ENCODE measurements at places on chromosomes 1 and 21.

DNA sequence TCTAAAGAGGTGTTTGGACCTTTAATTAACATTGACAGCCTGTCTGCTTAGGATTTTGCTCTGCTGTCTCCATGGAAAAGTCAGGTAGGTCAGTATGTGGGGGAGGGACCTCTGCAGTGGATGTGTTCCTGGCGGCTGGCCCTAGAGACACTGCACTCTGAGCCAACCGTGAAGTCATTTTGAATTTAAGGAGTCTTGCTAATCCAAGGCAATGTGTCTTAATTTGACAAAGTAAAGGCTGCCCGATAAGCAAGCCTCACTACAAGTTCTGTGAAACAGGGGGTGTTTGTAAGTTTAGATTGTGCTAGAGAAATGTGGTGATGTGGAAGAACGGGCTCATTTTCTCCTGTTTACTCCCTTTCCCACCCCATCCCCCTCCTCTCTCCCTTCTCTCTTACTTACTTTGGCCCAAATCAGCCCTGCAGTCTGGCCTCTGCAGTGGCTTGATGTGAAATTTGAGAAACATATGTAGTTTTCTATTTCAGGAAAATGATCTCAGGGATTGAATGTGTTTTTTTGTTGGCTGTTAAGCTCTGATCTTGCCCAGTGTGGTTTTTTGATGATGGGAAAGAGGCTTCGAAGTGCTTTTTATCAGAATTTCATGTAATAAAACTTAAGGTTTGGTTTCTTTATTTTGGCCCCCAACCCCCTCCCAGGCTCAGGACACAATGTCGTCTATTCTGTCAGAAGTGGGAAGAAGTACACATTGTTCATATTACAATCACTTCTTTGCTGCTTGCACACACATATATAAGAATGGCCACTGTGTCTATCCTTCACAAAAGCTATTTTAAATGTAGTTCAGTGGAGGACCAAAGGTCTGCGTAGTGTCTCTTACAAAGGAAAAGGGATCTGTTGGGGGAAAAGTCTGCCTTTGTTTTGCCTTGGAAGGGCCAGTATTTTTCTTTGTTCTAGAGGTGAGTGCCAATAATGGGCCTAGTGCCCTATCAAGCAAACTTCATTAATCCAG, 96.6 kb downstream of the FGGY start:
- peak; percentile 92 for DNase-seq

- DNase-seq: peak; percentile 81
Observed at GRCh38 chr1:178262120-178262500, 168.2 kb downstream of the RASAL2 start.

DNA sequence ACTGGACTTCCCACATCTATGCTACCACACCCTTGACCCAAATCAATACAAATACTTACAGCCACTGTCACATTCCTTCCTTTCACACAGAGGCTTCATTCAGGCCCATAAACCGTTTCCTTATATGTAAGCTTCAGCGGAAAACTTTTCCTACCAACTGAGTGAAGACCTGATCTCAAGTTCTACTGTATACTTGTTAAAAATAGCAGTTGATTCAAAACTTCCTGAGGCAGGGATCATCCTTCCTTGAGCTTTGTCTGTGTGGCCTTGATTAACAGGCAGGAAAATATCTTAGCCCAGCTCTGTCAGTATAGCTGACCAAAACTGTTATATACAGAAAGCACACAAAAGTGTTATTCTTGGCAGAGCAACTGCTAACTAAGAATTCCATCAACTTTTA, 42.7 kb downstream of the DENND2C start:
- DNase-seq: no peak

GRCh38 chr1:111864862-111865261, 109.2 kb downstream of the DDX20 start:
- DNase-seq: no peak

DNA sequence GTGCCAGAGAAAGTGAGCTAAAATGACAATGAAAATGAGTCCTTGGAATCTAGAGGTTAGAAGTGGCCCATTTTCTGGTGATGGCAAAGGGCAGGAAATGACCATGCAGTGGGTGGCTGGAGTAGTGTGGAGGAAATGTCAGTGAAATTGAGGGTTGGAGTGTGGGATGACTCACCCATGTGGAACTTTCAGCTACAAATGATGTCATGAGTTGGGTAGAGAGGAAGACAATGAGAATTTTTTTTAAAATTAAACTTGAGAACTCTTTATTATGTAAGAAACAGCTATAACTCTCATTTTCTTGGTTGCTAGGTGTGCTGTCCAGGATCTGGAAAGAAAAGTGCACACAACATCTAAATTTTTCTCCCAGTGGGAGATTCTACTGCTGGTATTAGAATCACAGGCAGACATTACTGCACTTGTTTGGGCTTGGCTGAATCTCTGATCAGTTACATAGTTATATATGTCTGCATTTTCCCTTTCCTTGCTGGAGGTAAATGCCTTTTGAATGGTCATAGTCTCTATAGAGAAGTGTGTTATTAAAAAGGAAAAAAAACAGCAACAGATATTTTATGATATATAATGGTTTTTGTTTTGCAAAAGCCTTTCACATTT, 56.8 kb upstream of the GNG12 start:
- peak; percentile 91 for DNase-seq

- peak; percentile 40 for DNase-seq
Observed at GRCh38 chr1:113928187-113928930, 765 bp upstream of the HIPK1 start.

DNA sequence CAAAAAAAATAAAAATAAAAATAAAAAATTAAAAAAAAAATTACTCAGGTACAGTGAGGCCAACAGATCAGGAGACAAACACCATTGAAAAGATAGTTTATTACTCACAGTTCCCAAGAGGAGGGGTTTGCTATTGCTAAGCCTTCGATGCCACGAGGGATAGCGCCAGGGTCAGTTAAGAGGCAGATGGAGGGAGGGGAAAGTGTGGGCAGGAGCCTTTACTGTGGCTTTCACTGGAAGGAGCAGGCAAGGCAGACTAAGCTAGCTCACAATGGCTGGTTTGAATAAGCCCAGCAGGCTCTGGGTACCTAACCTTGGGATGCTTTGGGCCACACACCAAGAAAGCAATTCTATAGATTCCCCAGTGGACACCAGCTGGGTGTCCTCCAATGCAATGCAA, 12.7 kb upstream of the RNF187 start:
- DNase-seq: no peak

DNA sequence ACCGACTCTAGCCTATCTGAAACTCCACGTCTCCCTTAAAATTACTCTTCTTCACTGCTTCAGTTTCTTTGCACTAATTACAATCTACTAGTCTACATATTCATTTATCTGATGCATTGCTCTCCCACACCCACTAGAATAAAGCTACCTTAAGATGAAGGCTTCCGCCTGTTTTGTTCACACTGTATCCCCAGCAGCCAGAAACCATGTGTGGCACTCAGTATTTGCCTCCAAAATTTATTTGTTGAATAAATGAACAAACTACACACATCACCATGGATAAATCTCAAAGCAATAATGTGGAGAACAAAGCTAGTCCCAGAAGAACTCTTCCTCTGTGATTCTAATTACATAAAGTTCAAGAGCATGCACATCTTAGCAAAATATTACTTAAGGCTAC, 95.7 kb downstream of the DSCAM start:
- DNase-seq: no peak

- DNase-seq: peak; percentile 72
Observed at GRCh38 chr1:171457412-171457811, 27.9 kb upstream of the PRRC2C start.

DNA sequence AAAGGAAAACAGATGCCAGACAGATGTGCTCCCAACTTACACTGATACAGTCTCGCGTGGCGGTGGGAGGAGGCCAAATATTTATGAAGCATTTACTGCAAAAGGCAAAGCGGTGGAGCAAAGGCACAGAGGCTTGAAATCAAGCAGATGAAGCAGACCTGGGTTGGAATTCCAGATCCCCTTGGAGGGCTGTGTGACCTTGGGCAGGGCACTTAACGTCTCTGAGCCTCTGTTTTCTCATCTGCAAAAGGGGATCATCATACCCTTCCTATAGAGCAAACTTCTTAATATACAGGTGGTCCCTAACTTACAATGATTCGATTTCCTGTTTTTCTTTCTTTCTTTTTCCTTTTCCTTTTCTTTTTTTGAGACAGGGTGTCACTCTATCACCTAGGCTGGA, 54.1 kb downstream of the IGSF21 start:
- DNase-seq: no peak
